Right ventricle myocardium superior (tissue), 1 donor: ENCODE measurements at places on chromosomes 1 and 21.
A peak's percentile ranks its signal among the peaks of the same experiment; 100 is the strongest.

DNA sequence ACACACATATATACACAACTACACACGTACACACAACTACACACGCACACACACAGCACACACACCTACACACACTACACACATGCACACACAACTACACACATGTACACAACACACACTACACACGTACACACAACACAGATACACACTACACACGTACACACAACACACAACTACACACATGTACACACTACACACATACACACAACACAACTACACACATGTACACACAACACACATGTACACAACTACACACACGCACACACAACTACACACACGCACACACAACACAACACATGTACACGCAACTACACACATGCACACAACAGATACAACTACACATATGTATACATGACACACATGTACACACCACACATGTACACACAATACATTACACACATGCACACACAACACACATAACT is 318.1 kb downstream of the CAMTA1 start:
- no peak for DNase-seq

DNA sequence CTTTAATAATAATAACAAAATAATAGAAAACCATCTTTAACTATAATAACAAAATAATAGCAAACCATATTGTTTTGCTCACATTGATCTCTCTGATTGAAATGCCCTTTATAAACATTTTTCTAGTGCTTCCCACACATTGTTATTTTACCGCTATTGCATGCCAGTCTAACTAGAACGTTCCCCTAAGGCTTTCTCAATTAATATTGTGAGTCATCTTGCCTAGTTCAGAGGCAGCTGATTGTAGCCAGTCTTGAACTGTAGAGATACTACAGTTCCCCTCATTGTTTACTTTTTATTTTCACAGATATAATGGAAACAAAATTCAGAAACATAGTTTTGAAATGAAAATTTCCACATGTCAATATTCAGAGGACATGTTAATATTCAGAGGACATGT is 192.3 kb upstream of the ADGRL4 start:
- no peak for DNase-seq

- DNase-seq = no peak
These were observed 39.7 kb downstream of the F13B start for GRCh38 chr1:197027359-197027758.

GRCh38 chr1:32204943-32205361 is 519 bp upstream of the IQCC start:
- peak; percentile 39 for DNase-seq

GRCh38 chr1:206411321-206411720 is 59.0 kb upstream of the IKBKE start:
- DNase-seq = no peak

DNA sequence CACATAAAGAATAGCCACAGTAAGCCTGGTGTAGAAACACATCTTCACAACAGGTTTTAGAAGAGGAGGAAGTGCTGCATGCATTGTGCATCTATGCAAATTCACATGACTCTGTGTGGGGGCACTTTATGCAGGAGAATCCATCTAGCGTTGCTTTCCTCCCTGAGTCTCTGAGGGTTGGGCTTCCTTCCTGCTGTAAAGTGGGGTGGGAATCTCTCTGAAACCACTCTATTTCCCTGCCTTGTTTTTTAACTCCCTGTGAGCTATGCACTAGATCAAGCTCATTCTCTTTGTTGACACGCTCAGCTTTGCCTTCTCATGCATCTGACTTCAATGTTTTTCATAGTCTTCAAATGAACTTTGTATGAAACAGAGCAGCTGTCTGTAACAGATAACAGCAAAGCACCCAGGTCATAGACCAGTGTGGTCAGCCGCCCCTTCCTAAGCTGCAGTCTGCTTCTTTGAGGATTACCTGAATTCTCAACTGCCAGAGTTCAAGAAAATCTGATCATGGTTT is 102.7 kb upstream of the DPH5 start:
- DNase-seq = no peak

- DNase-seq = no peak
These were observed 4.8 kb downstream of the FBXO28 start for GRCh38 chr1:224118688-224119087.

GRCh38 chr1:203473781-203474305 is 1.8 kb upstream of the PRELP start:
- DNase-seq = no peak

DNA sequence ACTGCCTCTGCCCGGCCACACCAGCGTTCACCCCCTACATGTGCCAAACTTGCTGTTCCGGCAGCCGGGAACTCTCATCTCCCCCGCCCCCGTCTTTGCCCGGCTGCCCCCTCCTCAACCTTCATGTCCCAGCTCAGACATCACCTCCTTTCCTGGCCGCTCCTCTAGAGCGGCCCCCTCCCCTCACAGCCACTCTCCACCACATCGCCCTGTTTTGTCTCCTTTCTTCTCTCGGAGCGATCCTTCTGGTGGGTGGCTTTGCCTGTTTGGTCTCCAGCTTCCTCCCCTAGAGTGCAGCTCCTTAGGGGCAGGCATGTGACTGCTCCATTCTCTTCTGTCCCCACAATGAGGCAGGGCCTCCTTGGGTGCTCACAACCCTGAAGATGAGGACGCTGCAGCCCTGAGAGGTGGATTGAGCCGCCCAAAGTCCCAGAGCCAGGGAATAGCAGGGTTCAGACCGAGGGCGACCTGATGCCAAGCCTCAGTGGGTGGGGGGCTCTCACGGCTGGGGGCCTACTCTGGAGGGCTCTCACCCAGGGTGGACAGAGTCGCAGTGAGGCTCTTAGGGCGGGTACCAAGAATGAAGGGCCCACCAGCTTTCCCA is 44.9 kb upstream of the ECE1 start:
- no peak for DNase-seq

DNA sequence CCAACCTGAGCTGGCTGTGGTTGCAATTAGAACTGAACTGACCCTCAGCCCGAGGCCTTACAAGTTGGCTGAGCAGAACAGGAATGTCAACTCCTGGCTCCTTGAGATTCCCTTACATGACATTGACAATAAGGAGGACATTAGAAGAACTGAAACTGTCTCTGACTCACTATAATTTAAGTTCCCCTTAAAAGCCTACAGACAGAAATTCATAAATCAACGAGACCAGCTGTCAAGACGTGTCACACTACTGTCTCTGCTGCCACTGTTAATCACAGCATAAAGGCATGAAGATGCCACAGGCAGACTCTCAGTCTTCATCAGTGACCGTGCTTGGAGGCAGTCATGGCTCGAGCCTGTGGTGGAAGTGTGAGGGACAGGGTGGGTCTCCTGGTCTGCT is 168.8 kb downstream of the GABPA start:
- DNase-seq = no peak

GRCh38 chr1:2279210-2279639 is 51.1 kb downstream of the SKI start:
- DNase-seq = peak; percentile 80

- no peak for DNase-seq
These were observed 102.4 kb upstream of the TLR5 start for GRCh38 chr1:223245411-223245810.

- no peak for DNase-seq
These were observed 103.4 kb downstream of the ROR1 start for GRCh38 chr1:63877021-63877767.

GRCh38 chr1:155183775-155184221 is 10.1 kb downstream of the TRIM46 start:
- DNase-seq = peak; percentile 39

GRCh38 chr1:85611425-85611824 is 30.9 kb downstream of the CCN1 start:
- no peak for DNase-seq

- DNase-seq = no peak
These were observed 31.1 kb downstream of the KPNA6 start for GRCh38 chr1:32138965-32139364.

DNA sequence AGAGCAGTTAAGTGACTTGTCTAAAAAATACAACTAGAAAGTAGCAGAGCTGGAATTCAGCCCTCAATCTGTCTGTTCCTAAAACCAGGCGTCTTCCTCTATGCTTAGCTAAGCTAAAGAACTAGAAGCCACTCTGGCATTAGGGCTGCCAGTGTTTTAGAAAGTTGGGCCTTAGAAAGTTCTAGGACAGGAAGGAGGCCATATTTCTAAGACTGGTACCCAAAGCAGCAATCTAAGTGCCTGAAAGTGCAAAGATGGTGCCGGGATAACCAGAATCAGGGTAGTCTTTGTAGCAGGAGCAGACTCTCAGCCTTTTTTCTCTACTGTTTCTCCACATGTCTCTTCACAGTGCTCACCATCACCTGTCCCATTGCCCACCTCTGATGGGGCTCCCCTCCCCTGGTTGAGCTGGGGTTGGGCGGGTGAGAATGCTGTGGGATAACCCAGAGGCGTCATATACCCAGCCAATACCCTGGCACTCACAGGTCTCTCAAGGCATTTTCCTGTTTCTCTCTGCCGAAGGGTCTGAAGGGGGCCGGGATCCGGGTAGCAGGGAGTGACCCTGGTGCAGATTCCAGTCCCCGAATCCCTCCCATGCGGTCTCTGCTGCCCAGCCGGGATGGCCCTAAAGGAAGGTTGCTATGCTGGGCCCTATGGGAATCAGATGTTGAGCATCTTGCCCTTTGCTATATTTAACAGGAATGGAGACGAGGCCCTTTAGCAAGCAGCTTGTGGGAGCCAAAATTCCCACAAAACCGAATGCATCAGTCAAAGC is 1.1 kb upstream of the RCSD1 start:
- DNase-seq = no peak

GRCh38 chr1:37723390-37724078 is 31.2 kb downstream of the CDCA8 start:
- DNase-seq = no peak

DNA sequence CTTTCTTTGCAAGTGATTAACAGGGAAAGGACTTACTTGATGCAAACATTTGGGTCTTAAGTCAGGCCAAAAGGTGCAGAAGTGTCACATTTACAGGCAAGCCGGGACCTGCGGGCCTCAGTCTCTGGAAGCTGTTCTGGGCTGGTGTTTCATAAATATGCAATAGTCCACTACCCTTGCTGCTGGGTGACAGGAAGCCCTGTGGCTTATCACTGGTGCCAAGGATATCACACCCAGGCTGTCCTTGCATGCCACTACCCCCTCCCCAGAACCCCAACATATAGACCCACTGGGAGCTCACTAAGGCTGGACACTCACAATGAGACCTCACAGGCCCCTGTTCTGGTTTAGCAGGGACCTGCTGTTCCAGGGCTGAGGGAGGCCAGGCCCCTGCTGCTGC is 3.4 kb upstream of the LEFTY2 start:
- DNase-seq = no peak

GRCh38 chr1:160724465-160725242 is 13.0 kb upstream of the CD48 start:
- no peak for DNase-seq

- no peak for DNase-seq
These were observed 11.7 kb upstream of the UCK2 start for GRCh38 chr1:165815725-165816124.

DNA sequence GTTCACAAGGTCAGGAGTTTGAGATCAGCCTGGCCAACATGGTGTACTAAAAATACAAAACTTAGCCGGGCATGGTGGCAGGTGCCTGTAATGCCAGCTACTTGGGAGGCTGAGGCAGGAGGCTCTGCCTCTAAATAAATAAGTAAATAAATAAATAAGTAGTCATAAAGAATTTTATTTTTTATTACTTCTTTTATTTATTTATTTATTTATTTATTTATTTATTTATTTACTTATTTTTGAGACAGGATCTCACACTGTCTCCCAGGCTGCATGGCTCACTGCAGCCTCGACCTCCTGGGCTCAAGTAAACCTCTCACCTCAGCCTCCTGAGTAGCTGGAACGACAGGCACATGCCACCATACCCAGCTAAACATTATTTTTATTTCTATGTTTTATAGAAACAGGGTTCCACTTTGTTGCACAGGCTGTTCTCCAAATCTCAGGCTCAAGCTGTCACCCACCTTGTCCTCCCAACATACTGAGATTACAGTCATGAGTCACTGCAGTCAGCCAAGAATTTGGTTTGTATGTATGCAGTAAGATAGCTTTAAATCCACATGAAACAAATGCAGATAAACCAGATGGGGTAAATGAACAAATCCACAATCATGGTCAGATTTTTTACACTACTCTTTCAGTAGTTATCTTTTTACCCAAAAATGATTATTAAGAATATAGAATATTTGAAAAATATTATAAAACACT is 523.3 kb upstream of the RGS18 start:
- no peak for DNase-seq

DNA sequence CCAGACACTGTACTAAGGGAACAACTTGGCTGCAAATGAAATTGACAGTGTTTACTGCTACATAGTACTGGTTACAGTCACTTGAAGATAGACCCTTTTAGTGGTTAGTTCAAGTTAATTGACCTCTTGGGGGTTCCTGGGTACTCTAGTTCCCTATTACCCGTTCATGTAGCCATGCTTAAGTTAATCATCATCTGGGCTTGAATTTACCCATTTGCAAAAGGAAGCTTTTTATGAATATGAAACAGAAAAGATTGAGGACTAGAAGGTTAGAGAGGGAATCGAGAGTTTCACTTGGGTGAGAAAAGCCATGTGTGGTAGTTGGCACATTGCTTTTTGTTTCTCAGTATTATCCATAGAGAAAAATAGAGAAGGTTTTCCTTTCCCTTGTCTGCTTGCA is 2.7 kb downstream of the MIA3 start:
- no peak for DNase-seq

GRCh38 chr21:23017989-23018388 is 2019.8 kb downstream of the NCAM2 start:
- DNase-seq = no peak

DNA sequence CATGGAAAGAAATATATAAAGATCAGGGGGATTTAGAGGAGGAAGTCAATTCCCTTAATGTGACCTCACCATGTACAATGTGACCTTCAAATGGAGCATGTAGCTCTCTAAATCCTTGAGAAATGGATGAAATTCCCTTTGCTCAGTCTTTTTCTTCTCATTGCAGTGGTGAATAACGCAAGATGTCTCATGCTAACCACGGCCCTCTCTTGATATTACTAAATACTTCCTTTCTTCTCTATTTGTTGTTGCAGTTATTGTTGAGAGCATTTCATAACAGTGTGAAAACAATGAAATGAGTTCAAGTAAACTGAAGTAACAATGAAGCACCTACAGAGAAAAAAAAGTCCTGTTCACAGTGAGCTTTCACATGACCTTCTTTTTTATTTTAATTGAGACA is 55.6 kb downstream of the ZNF281 start:
- DNase-seq = no peak

- peak; percentile 46 for DNase-seq
These were observed 673 bp downstream of the CD46 start for GRCh38 chr1:207752456-207752998.

- no peak for DNase-seq
These were observed 15.1 kb upstream of the TENT5B start for GRCh38 chr1:27027575-27028250.

GRCh38 chr1:37951783-37952624 is 5.2 kb upstream of the INPP5B start:
- no peak for DNase-seq
